ENCODE measurements at places on chromosomes 13 and 19.

GRCh38 chr19:2428756-2429711, 1.6 kb upstream of the TIMM13 start:
- DNase-seq: no peak

DNA sequence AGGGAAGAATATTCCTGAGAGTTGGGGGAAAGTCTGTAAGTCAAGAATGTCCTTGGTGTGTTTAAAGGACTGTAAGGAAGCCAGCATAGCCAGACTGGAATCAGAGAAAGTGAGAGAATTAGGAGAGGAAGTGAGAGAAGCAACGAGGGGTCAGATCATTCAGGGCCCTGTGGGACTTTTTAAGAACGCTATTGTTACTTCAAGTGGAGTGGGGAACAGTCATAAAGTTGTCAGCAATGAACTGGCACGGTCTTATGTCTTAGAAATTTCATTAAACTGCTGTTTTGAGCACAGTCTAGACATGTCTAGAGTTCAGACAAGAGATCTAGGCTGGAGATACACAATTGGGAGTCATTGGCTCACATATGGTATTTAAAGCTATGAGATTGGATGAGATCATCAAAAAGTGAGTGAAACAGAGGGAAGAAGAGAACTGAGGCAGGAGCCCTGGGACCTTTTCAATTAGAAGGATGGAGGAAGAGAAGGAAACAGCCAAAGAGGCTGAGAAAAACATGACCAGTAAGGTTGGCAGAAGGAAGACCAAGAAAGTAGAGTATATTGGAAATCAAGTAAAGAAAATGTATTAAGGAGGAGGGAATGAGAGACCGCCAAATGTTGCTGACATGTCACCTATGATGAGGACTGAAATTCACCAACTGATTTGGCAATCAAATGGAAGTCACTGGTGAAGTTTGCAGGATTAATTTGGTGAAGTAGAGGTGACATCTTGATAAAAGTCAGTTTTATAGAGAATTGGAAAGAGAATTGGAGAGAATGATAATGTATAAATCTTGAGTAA, 263.5 kb downstream of the GPC5 start:
- DNase-seq: no peak

DNA sequence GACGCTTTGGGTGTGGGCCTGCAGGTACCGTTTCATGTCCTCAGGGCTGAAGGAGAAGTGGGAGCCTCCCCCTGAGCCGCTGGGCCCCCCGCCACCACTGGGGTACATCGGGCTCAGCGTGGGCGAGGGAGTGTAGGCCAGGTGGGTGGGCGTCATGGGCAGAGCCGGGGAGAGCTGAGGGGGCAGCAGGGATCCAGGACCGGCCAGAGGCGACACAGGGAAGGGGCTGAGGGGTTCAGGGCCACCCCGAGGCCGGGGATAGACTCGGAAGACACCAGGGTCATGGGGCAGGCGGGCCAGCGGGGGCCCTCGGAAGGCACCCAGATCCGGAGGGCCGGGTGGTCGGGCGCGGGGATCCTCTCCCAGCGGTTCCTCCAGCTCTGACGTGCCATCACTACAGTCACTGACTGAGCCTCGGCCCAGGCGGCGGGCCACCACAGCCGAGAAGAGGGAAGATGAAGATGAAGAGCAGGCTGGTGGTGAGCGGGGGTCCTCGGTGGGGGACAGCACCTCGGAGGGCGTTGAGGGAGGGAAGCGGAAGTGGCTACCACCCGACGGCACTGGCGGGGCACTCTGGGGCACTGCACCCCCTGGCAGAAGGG, 5.7 kb downstream of the ERF start:
- no peak for DNase-seq

GRCh38 chr19:46351241-46352041, 4.6 kb downstream of the PPP5C start:
- no peak for DNase-seq

DNA sequence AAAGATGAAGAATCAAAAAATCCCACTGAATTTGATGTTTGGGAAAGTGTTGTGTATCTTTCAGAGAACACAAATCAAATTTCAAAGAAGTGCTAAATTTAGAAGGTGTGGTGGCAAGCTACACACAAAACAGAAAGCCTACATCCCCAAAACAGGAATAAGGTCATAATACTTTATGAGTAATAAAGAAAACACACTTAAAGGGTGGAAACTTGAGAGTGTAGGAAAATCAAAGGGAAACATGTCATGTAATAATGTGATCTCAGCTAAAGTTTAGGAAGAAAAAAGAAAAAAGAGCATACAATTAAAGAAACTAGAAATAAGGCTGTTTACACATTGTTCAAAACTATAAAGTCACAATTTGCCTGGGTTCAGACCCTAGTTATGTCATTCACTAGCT, 668.7 kb downstream of the PCDH17 start:
- no peak for DNase-seq

GRCh38 chr13:45522571-45522970, 57.8 kb downstream of the COG3 start:
- DNase-seq: no peak

- DNase-seq: no peak
Observed at GRCh38 chr13:75715601-75716523, 79.7 kb downstream of the LMO7 start.
